Activated T-helper 1 cell treated with anti-CD3 and anti-CD28 coated beads, Interleukin-2, amount 50 U/mL, for 16 hours (primary cell): ENCODE measurements at places on chromosomes 7 and 10.

DNA sequence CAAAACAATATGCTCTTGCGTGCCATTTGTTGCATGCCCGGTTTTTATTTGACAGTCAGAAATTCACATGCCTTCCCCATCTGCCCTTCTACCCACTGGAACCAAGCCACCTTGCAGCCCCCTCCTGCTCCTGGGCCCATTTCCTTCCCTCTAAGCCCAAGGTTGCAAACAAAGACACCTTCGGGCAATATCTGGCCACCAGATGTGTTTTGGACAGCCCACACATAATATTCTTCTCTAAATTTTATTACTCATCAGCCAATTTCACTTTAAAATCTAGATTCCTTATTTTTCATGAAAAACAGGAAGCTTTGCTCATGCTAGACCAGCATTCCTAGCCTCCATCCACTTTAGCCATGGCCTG is 18.2 kb upstream of the C10orf105 start:
- DNase-seq = no peak

DNA sequence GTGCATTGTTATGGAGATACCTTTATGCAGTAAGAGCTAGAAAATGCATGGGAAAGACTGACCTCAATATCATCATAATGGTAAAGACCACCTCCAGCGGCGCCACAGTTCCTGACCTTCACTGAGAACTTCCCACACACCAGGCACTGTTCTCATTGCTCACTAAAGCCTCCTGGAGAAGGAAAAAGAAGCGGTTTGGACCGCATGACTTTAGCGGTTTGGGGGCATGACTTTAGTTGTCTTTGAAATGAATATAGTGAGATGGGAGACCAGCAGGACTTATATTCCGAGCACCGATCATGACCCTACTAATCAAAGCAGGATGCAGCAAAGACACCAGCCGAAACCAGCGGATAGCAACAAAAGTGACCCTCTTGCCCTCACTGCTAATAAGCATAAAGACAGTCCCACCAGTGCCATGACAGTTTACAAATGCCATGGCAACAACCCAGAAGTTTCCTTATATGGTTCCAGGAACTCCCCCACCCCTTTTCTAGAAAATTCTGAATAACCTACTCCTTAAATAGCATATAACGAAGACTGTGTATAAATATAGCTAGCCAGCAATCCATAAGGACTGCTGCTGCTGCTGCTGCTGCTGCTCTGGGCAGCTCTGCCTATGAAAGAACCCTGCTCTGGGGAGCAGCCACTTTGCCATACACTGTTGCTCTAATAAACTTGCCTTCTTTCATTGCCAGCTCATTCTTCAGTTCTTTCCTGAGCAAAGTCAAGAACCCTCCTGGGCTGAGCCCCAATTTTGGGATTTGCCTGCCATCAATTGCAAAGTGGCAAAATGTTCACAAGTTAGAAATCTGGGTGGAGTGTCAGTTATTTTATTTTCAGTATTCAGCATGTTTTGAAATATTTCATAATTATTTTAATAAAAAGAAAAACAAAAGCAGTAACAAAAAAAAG is 694.1 kb downstream of the SUGCT start:
- no peak for DNase-seq

DNA sequence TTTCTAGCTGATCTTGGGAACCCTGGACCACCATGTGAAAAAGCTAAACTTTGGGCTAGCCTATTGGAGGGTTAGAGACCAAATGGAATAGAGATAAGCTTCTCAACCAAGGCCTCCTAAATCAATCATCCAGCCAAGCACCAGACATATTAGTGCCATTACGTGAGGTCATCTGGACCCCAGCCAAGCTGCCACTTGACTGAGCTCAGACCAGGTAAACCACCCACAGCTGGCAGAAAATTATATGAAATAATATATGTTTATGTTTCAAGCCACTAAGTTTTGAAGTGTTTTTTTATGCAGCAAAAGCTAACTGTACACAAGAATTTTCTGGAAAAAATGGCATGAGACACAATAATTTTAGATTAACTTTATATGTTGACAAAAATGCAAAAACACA is 82.6 kb upstream of the PCGF5 start:
- no peak for DNase-seq

GRCh38 chr7:111990643-111991042 is 215.6 kb downstream of the DOCK4 start:
- no peak for DNase-seq

GRCh38 chr7:131124001-131124629 is 203.6 kb upstream of the MKLN1 start:
- no peak for DNase-seq

DNA sequence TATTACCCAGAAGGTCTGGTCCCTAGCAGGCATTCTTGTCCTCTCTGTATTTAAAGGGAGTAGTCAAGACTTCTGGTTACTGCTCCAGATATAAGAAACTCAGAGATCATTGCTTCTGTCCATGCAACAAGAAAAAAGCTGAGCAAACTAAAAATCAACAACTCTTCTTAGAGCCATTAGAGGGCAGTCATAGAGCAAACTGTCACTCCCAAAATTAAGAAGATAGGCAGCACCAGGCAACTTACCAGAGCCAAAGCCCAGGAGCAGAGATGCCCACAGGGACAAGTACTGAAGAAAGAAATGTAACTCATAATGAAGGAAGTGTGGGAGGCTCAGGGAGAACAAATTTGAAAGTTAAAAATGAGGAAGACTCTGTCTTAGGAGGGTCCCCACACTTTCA is 472.9 kb upstream of the COBL start:
- DNase-seq = no peak

DNA sequence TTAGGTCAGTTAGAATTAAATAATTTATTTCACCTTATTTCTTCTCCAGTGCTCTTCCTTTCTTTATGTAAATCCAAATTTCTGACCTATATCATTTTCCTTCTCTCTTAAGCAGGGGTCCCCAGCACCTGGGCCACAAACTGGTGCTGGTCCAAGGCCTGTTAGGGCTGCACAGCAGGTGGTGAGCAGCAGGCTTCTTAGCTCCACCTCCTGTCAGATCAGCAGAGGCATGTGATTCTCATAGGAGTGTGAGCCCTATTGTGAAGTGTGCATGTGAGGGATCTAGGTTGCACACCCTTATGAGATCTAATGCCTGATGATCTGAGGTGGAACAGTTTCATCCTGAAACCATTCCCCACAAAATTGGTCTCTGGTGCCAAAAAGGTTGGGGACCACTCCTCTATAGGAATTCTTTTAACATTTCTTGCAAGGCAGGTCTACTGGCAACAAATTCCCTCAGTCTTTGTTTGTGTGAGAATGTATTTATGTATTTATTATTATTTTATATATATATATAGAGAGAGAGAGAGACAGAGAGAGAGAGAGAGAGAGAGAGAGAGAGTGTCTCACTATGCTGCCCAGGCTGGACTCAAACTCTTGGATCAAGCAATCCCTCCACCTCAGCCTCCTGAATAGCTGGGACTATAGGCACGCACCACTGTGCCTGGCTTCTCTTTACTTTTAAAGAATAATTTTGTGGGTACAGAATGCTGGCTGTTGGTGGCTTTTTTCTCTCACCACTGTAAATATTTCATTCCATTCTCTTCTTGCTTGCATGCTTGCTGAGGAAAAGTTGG is 4.3 kb upstream of the ABCC2 start:
- no peak for DNase-seq
